HCT116 (cell line): ENCODE measurements at places on chromosomes 5 and 9. TPM values are rescaled to one million over a fixed set of nuclear protein-coding genes. Genes with fewer than 3 reads are reported as not detected.
A peak's percentile ranks its signal among the peaks of the same experiment; 100 is the strongest.

DNA sequence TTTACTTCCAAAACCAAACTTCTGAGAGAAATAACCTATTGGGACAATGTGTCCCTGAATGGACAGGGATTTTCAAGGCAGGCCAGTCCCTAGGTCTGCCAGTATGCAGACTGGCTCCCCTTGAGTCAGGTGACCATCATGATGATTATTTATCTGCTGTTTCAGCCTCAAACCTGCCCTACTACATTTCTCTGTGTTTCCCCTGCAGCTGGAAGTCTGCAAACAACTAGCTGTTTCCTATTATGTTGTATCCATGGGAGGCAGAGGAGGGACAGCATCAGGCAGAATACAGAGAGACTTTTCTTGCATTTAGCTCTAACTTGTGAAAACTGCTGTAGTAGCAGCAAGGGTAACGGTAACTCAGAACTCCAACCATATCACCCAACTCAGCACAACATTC lies 36.2 kb upstream of the IFNK start:
- DNase-seq: no peak

DNA sequence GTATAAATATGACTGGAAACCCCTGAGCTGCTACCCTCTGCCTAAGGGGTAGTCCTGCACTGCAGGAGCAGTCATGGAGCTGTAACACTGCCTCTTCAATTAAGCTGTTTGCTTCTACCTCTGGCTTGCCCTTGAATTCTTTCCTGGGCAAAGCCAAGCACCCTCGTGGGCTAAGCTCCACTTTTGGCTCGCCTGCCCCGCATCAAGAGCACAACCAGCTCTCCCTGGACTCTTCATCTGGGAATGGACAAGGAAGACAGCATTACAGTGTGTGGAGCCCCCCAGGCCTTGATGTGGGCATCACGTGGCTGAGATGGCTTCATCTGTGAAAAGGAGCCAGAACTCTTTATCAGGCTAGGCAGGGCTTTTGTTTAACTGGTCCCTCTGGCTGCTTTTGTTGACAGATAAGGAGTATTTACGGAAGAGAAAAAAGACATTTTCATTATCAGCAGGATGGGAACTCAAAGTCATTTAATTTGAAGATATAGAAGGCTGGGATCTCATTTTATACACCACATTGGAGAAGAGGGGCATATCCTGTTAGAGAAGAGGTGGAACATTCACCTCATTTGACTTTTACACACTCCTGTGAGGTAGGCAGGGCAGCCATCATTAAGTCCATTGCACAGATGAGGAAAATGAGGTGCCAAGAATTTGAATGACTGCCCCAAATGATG lies 137.8 kb downstream of the SEMA6A start:
- DNase-seq: no peak

- DNase-seq: no peak
These were observed 26.8 kb downstream of the ACTBL2 start for GRCh38 chr5:57455511-57456455.

DNA sequence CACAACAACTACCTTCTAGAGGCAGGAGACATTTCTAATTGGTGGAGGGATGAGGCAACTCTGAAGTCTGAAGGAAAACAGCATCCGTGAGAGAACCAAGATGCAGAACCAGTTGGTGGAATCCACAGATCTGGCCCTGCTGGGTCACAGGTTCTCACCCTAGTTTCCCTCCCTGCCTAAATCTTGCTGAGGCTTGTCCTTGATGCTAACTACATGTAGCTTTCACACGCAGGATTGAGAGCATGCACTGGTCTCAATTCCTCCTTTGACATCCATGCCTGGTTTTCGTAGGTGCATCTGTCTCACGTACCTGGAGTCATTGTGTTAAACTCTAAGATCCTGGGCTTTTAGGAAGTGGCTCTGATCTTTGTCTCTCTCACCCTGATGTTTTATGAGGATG lies 9.7 kb upstream of the F2RL1 start:
- DNase-seq: no peak

- no peak for DNase-seq
These were observed 108.9 kb upstream of the CHD1 start for GRCh38 chr5:99037668-99038067.

GRCh38 chr5:12323637-12324229 lies 419.5 kb upstream of the CTNND2 start:
- DNase-seq: no peak

DNA sequence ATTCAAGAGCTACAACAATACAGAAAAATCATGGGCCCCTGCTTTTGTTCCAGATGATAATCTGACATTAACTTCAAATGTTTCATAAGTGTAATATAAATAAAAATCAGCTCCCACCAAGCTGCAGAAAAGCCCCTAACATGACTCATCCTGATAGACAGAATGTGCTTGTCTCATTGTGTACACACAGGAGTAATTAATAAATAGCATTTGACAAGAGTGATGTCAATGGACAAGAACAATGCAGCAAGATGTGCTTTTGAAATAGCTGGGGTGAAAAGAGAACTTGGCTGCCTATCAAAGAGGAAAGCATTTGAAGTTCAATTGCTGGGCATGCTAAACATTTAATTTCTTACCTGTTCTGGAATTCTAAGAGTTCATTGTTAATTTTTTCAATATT lies 79.2 kb downstream of the DNAH5 start:
- DNase-seq: no peak

GRCh38 chr9:98226516-98226915 lies 28.9 kb downstream of the TBC1D2 start:
- DNase-seq: no peak

DNA sequence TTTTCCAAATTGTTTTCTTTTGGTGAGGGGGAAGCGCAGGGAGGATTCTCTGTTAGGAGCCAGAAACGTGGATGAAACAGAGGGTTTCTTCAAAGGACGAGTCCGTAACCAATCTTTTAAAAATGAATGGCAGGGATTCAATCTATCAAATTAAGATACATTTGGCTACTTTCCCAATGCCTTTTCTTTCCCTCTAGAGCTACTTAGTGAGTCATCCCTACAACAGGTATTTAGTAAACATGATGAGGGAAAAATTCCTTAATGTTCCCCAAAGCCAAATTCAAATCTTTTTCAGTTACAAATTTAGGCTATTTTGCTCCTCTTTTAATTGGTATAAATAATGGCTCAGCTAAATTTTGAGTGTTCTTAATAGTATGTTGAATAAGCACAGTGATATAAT lies 366.4 kb upstream of the RIOK2 start:
- DNase-seq: no peak

DNA sequence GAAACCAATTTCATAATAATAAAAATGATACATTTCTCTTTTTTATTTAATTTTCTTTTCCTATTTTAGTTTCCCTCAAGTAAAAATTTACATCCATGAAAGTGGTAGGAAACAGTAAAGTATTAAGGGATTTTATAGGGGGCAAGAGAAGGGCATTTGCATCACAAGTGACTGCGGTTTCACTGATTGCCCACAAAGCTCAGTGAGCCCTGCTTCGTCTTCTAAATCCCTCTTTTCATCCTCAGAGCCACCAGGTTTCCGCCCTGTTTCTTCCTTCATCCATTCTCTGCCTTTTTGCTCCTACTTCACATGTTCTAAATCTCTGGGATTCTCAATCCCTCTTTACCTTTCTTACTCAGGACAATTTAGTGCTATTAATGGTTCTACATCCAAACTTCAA lies 491.4 kb downstream of the LRRC70 start:
- DNase-seq: no peak

GRCh38 chr5:144017119-144017518 lies 153.3 kb downstream of the YIPF5 start:
- DNase-seq: no peak

- DNase-seq: peak; percentile 32
These were observed 144.9 kb downstream of the ALDH1A1 start for GRCh38 chr9:72807765-72808445.

DNA sequence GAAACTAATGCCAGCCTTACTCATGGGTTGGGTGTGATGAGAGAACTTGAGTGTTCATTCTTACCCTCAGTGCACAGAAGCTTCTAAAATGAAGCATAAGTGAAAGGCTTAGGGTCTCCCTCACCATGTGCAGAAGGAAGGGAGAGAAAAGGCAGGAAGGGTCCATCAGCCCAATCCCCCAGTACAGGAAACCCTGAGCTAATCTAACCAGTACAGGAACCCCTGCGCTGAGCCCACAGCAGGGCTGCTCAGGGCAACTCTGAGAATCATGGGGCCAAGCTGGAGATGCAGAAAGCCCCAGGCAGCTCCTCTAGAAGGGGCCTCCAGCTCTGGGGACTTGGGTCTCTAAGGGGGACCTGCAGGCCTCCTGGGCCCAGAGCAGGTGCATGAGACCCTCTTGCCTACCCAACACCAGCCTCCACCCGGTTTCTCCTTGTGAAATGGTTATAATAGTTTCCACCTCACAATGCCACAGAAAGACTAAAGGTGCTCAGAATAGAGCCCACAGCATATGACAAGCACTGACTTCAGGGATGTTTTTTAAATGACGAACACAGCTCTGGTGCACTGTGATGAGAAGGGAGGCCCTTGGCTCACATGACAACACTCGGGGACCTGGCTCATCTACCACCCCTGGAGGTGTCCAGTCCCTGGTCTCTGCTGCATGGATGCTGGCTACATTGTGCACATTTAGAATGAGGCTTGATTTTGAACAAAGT lies 190.1 kb downstream of the ACTL7B start:
- DNase-seq: no peak

DNA sequence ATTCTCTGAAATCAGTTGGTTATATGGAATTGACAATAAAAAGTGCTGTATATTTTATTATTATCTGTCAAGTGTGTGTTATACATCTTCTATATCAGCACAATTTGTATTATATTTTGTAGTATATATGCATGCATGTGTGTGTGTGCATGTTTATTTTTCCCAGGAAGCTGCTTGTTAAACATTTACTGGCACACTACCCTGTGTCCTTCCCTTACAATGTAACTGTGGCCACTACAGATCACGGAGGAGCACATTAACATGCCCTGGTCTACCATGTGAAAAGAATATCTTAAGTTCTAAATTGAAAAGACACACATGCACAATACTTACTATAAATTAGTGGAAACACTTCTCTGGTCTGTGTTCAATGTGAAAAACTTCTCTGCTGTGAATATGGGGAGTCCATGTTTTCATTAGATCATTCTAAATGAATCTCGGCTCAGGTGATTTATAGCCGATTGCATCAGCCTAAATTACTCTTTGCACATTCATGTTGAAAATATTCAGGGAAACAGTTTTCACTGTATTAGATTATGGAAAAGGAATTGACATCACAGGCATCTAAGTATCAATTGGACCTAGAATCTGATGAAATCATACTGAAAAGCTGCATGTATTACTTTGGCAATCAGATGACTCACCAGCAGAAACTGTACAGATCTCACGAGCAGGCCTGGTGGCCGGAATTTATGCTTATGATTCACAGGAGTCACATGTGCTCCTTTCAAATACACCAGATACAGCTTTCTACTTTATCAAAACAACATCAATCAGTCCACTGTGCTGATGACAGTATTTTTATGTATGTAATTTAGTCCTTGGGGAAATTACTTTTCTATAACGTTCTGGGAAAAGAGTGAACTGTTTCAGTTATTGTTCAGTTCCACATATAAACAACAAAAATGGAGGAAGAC lies 39.4 kb downstream of the LURAP1L start:
- DNase-seq: peak; percentile 97

DNA sequence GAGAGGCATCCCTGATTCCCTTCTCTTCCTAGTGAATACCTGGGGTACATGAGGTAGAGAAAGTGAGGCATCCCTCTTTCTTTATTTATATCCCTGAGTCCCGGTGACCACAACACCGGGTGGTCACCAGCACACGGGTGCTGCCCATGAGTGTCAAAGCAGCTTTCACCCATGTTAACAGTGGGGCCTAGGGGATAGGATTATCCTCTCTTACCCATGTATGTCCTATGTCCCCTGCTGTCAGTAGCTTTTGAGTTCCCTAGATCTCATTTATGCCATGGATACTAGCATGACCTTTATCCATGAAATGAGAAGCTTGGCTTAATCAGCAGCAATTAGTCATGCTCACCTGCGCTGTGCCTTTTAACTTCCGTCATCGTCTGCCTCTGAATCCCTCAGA lies 71.4 kb downstream of the RGMB start:
- DNase-seq: no peak

DNA sequence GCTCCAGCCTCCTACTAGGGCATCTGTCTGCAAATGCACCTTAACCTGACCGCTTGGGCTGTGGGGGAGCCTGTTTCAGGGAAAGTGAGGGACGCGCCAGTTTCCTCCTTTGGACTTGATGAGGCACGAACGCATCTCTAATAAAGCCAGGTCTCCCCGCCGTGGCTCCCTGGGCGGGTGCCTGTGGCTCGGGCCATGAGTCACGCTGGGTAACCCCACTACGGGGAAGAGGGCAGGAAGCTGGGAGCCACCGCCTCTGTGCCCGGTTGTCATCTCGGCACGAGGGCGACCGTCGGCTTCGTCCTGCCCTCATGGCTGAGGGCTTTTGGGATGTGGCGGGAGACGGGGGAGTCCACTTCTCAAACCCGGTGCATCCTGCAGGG lies 12.1 kb downstream of the NOTCH1 start:
- DNase-seq: no peak

DNA sequence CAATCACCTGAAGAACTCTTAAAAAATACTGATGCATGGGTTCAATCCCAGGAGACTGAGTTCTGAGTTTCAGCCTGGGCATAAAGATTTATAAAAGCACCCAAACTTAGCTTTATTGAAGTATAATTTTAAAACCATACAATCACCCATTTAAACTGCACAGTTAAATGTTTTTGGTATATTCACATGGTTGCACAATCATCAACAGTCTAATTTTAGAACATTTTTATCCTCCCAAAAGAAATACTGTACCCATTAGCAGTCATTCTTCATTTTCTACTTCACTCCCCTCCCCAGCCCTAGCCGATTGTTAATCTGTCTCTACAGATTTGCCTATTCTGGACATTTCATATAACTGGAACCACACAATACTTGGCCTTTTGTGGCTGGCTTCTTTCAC lies 141.7 kb downstream of the ARSB start:
- DNase-seq: no peak

GRCh38 chr5:15555176-15555575 lies 55.2 kb downstream of the FBXL7 start:
- DNase-seq: no peak

- DNase-seq: no peak
These were observed 49.2 kb upstream of the NTRK2 start for GRCh38 chr9:84620338-84620737.

- no peak for DNase-seq
These were observed 68.8 kb upstream of the ABL1 start for GRCh38 chr9:130766021-130766926.

DNA sequence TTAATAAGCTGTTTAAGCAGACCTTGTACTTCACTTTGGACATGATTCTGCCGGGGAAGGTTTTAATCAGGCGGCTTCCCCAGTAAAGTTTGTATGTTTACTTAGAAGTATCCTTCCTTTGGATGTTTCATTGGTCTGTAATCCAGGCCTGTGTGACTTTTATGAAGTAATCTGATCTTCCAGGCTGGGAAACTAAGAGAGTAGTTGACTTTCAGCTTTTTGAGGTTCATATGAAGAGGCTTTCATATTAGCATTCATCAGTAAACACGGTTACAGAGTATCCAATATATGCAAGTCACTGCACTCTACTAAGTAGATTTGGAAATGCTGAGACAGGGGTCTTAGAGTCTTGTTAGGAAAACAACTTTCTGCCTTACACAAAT lies 1.1 kb downstream of the DNAJC21 start:
- DNase-seq: no peak

The HCN1 gene
- total RNA-seq: 0.10 TPM

The MOB3B gene
- total RNA-seq: 1.2 TPM

The NFIB gene
- 6.6 TPM for total RNA-seq

The OTP gene
- 0.07 TPM for total RNA-seq

The SELENOP gene
- total RNA-seq: 11.4 TPM

The DAPK1 gene
- 5.6 TPM for total RNA-seq

The KCNMB1 gene
- total RNA-seq: not detected

The RASEF gene
- total RNA-seq: 0.12 TPM

The FGF1 gene
- total RNA-seq: not detected

The C9orf50 gene
- not detected for total RNA-seq

The FAM120A gene
- total RNA-seq: 122 TPM
